ENCODE measurements at places on chromosomes 3 and 15.

DNA sequence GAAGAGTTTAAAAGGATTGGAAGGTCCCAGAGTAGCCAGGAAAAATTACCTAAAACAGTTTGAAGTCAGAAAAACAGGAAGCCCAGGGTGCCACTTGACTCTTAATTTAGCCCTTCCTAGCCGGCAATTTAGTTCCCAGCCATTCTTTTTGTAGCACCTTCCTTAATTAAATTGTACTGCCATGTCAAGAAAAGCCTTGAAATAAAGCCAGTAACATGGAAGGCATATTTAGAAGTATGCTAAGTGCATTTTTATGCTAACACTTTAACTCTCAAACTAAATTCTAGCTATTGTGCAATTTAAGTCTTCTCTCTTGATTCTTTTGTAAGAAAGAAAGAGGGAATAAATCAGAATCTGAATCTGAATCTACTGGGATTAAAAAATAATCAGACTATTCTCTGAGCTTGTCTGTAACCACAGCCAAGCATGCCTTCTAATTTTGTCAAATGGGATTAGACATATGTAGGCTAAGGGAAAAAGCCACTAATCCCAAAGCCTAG, 43.2 kb downstream of the MAP3K13 start:
- DNase-seq, result no peak

GRCh38 chr3:128415773-128416577, 50.7 kb downstream of the DNAJB8 start:
- DNase-seq, result no peak

GRCh38 chr3:145224886-145225285, 936.1 kb downstream of the PLOD2 start:
- no peak for DNase-seq

DNA sequence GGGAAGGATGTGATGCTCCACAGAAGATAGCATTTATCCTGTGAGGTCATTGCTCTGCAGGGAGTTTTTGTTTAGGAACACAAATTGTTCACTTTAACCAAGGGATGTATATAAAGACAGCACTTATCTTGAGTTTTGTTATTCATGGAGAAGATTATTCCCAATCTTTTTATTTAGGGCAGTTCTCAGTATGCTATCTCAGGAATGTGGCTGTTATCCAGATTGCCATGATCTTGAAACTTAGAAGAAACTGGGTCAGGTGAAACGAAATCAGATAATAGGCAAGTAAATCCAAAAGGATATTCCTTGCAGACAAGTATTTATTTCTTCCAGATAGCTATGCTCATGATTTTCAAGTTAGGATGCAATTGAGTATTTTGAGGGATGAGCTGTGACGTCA, 19.3 kb upstream of the TMEM42 start:
- no peak for DNase-seq

- no peak for DNase-seq
Measured at GRCh38 chr3:30567139-30567753, 39.2 kb upstream of the TGFBR2 start.

DNA sequence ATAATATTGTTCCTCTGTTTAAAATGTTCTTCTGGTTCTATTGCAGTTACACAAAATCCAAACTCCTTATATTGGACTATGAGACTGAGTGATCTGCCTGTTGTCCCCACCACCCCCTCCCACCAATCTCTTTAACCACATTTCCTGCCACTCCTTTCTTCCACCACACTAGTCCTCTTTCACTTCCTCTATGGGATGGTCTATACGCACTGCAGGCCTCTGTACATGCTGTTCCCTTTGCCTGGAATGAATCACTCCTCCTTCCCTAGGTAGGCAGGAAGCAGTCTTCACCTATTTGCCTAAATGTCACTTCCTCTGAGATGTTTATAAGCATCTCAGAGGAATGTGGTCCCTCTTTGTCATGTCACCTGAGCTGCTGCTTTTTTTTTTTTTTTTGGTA, 4.0 kb downstream of the MAP2K1 start:
- no peak for DNase-seq

GRCh38 chr3:113660896-113661295, 35.5 kb downstream of the USF3 start:
- DNase-seq, result no peak

DNA sequence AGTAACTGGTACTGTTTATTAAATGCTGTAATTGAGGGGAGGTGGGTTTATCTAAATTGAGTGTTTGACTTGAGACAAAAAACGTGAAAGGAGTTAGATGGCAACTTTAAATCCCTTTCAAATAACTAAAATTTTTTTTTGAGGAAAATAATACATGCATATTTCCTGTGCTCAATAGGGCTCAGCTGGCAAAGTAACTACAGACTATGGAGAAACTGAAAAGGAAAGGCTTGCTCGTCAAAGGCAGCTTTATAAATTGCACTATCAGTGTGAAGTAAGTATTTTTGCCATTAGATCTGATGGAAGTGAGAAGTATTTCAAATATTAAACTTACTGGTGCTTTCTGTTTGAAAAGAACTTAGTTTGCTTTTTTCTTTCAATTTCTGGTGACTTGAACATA, 72.2 kb downstream of the DZIP3 start:
- no peak for DNase-seq

GRCh38 chr15:51558411-51558810, 64.2 kb downstream of the DMXL2 start:
- DNase-seq, result no peak

- no peak for DNase-seq
Measured at GRCh38 chr3:49386056-49386756, 25.6 kb downstream of the RHOA start.

DNA sequence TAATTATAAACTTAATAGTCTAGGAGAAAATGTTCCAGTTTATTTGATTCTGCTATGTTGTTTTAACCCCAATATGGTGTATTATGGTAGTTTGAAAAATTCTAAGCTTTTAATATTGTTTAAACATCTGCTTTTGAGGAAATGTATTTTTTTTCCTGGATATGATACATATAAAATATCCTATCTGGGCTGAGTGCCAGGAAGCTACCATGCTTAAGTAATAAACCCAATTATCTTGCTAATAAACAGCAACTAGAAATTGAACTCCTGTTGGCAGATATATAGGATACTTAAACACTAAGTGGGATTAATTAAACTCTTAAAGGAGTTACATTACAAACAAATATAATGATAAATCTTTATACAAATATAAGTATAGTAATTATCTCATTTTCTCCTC, 293.7 kb upstream of the GRM7 start:
- DNase-seq, result no peak

DNA sequence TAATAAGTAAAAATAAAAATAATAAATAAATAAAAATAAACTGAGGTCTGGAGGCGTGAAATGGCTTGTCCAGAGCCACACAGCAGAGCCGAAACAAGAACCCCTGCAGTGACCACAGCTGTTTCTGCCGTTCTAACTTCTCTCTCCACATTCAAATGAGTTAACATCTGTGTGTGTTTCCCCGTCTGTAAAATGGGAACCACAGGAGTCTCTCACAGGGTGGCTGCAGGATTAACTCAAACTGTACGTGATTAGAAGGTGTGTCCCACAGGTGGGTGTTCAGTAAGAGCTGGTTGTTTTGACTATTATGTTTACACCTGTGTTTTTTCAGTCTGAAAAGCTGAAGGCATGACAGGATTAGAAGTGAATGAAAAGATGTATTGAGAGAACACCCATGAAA, 27.0 kb upstream of the MUC4 start:
- no peak for DNase-seq

- no peak for DNase-seq
Measured at GRCh38 chr15:100008258-100008657, 275.0 kb upstream of the LYSMD4 start.

DNA sequence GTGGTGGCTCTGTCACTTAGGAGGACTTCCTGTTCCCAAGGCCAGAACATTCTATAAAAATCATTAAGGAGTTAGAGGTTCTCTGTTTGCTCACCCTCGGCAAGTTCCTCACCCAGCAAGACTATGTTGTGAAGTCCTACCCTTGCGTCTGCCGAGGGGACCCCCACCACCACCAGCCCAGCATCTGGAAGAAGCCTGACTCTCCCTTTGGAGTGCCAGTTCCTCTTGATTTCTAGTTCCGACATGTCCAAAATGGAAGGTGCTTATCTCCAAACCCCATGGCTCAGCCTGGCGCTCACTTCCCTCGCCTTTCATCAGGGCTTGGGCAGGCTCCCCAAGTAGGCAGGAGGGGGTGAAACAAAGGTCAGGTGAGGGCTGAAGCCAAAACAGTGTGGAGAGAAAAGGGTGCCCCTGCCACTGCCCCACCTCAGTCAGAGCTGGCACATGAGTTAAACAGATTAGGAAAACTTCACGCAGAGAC, 41.0 kb downstream of the BHLHE40 start:
- DNase-seq, result no peak

DNA sequence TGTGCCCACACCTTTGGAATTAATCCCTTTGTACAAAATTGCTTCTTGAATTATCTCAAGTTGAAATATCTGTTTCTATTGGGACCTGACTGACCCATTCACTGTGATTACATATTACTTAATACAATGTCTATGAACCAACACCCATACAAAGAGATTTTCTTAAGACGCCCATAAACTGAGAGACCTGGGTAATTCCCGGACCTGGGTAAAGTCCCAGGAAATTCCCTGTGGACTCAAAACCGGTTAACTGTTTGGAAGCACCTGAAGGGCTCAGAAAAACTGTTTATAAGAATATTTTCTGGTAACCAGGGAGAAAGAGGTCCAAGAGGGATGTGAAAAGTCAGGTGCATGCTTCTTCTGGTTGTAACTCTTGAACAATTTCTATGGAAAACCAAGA, 314.0 kb upstream of the WNT5A start:
- DNase-seq, result no peak

DNA sequence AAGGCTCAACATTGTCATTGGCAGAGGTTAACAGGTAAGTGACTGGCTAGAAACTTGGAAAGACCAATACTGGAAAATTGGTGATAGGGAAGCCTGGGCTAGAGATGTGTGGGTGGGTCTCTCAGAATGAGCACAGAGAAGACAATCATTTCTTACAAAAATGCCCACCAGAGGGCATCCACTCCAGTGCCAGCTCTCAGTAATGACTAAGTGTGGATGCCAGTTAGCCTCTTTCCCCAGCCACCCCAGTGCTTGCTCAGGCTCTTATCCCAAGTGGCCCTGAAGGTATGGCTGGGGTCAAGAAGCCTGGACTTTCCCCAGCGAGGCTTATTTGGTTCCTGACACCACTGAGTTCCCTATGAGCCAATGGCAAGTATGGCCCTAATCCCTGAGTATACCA, 115.9 kb upstream of the ST8SIA2 start:
- DNase-seq, result no peak

Data from brain pericyte (primary cell).